ENCODE measurements at places on chromosomes 16 and 17.

DNA sequence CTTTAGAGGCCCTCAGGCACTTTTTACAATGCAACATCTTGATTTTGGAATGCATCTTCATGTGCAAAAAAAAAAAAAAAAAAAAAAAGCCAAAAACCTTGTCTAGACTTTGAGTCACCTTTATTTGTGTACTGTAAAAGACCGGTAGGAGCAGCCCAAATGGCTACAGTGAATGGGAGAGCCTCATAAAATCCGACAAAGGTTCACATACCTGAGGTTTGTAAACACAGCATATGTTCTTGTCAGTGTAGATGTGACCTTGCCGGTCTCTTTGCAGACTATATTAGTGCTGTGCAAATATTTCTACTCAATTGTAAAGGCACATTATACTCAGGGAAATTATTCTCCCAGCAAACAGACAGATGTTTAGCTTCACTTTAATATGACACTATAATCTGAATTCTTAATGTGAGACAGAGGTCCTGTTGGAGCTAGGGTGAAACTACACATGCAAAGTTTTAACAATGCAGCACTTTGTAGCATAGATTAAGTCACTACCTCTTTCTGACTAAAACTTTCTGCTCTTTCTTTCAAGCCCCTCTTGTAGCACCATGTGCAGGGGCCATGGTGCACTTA, 211.3 kb downstream of the CA10 start:
- DNase-seq: no peak

- peak; percentile 43 for DNase-seq
Observed at GRCh38 chr16:546909-547770, 13.1 kb upstream of the PRR35 start.

- DNase-seq: no peak
Observed at GRCh38 chr16:8863594-8864424, 5.0 kb downstream of the CARHSP1 start.

DNA sequence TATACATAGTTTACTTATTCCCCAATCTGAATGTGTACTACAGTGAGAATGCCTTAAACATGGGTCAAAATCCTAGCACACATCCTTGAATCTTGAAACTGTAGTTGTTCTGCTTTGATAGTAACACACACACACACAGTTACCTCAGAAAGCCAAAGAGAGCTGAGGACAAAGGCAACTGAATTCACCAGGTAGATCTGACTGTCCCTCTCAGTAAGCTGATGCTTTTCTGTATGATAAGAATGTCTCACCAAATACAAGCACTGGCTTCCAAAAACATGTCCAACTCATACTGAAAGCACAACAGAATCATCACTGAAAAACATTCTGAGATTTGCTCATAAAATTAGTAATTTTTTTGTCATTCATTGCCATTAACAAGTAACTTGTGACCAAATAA, 104.3 kb upstream of the DYNLRB2 start:
- no peak for DNase-seq

GRCh38 chr17:80082403-80083135, 18.8 kb upstream of the GAA start:
- DNase-seq: no peak

DNA sequence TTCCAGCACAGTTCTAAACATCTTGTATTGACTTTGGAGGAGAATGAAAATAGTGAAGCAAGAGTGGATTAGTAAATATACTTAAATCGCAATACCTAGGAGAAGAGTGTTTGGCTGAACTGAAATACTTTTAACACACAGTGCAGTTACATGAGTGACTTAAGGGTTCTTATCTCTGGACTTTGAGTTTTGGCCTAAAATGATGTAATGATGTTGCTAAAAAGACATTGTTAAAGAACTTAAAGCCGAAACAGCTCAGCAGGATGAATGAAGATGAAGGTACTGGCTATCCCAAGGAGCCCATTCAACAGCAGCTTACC, 28.1 kb downstream of the PMP22 start:
- DNase-seq: no peak

DNA sequence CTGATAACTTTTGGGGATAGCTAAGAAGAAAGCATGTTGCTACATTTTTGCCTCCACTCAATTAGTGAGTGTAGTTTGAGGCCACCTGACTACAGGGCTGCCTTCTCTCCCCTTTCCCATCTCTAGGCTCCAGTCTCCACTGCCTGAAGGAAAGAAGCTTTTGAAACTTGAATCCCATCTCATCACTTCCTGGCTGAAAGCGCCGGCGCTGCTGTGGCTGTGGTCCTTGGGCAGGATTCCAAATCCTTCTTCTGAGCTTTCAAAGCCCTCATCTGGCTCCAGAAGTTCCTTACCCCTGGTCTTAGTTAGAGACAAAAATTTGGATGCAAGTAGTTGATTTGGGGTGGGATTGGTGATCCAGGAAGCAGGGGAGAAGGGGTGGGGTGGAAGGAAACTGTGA, 119.4 kb downstream of the FOXL1 start:
- DNase-seq: no peak

Data from cerebellar nuclear complex (tissue), 1 donor.